ENCODE measurements at places on chromosomes 3 and 15.

- DNase-seq: no peak
Observed at GRCh38 chr3:177418787-177419186, 221.5 kb upstream of the TBL1XR1 start.

DNA sequence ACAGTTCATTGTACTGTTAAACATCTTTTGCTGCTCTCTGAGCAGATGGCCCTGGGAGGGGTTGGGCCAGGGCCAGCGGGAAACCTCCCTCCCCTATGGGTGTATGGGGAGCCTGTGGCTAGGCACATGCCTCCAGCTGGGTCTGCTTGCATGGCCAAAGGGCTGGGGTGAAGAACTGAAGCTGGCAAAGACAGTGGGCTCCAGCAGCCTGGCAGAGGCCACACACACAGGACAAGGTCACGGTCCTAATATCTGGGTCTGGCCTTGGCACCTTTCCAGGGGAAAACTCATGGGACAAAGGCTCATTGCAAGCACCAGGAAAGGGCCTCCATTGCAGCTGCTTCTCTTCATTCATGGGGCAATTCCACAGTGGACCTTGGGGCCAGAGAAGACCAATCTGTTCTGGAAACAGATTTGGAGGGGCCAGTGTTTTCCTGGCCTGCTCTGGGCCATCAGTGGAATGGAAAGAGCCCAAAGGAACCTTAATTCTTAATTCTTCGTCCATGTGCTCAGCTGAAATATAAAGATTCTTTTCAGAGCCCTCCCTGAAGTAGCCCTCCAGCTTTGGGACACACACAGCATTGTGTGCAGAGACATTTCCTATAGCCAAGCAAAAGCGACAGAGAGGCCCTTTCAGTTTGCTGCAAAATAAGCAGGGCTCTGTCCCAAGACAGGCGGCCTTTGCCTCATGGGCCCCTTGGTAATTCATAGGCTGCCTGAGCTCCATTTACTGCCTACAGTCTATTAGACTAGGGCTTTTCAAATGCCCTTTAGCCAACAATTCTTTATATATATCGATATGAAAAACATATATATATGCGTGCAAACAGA, 11.3 kb upstream of the LIMD1 start:
- DNase-seq: no peak

DNA sequence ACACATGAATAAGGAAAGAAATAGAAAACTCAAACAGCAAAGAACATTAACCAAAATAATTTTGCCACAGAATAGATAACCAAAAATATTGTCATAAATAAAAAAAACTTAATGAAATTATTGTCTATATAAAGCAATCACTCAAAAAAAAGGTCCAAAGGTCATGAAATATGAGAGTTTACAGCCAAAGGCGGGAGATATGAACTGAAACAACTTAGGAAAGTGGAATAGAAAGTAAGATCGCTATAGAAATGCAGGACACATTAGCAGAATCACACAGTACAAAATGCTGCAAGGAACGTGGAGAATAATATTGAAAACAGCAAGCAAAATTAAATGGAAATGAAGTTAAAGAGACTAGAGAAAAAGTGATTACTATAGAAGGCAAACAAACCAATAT, 375.0 kb upstream of the ARHGEF26 start:
- no peak for DNase-seq

GRCh38 chr3:12947504-12948369, 106.4 kb upstream of the RPL32 start:
- DNase-seq: peak; percentile 24

GRCh38 chr3:177420651-177421480, 223.6 kb upstream of the TBL1XR1 start:
- no peak for DNase-seq

- DNase-seq: no peak
Observed at GRCh38 chr3:195897081-195897852, 11.1 kb downstream of the TNK2 start.

- DNase-seq: no peak
Observed at GRCh38 chr3:65848024-65848423, 190.7 kb downstream of the MAGI1 start.

DNA sequence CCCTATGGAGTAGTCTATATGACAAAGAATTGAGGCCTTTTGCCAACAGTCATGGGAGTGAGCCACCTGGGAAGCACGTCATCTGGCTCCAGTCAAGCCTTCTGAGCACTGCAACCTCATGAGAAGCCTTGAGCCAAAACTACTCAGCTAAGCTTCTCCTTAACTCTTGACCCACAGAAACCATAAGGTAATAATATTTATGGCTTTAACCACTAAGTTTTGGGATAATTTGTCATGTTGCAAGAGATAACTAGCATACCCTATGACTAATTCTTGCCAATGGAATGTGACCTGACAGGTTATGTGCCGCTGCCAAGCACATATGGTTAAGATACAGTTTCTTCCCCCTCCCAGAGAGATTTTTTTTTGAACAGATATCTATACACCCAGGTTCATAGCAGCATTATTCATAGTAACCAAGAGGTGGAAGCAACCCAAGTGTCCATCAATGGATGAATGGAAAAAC, 11.8 kb upstream of the SLC6A11 start:
- no peak for DNase-seq

GRCh38 chr3:9861201-9861600, 17.4 kb upstream of the RPUSD3 start:
- no peak for DNase-seq

- no peak for DNase-seq
Observed at GRCh38 chr15:100032358-100033085, 299.3 kb upstream of the LYSMD4 start.

- DNase-seq: no peak
Observed at GRCh38 chr3:189269365-189269764, 97.6 kb downstream of the TPRG1 start.

GRCh38 chr15:79919090-79919748, 22.4 kb upstream of the MTHFS start:
- DNase-seq: no peak

GRCh38 chr15:80475572-80475971, 71.4 kb downstream of the ARNT2 start:
- DNase-seq: no peak

DNA sequence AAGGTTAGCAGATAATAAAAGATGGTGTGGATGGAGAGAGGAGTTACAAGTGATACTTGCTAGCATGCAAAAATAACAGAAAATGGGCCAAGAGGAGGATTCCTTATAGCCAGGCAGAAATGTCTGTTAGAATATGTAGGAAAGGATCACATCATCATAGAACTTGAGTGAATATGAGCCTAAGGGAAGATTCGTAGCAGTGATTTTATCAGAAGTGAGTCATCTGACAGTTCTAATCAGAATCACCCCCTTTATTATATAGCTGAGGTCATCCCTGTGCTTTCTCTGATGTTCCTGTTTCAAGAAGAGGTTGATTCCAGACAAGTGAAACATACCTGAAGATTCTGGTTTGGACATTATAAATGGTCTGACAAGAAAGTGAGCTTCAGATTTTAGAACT, 22.9 kb downstream of the EXOG start:
- DNase-seq: no peak

- DNase-seq: no peak
Observed at GRCh38 chr3:162365066-162365719, 868.6 kb downstream of the OTOL1 start.

- DNase-seq: no peak
Observed at GRCh38 chr3:156620901-156621300, 53.5 kb upstream of the TIPARP start.

DNA sequence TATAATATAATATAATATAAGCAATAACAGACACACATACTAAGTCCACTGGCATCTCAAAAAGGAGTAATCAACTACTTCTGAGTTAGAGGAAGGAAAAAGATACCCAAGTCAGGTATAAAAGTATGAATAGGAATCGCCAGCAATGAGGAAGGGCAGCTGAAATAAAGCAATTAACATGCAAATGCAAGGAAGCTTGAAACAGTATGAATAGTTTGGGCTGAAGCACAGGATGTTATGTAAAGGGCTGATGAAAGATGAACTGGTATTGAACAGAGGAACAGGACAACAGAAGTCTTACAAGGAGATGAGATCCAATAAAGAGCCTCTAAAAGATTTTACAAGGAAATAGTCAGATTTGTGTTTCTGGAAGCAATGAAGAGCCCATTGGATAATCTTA, 7.1 kb downstream of the COPS2 start:
- no peak for DNase-seq

- no peak for DNase-seq
Observed at GRCh38 chr3:136932978-136933772, 24.6 kb upstream of the IL20RB start.

DNA sequence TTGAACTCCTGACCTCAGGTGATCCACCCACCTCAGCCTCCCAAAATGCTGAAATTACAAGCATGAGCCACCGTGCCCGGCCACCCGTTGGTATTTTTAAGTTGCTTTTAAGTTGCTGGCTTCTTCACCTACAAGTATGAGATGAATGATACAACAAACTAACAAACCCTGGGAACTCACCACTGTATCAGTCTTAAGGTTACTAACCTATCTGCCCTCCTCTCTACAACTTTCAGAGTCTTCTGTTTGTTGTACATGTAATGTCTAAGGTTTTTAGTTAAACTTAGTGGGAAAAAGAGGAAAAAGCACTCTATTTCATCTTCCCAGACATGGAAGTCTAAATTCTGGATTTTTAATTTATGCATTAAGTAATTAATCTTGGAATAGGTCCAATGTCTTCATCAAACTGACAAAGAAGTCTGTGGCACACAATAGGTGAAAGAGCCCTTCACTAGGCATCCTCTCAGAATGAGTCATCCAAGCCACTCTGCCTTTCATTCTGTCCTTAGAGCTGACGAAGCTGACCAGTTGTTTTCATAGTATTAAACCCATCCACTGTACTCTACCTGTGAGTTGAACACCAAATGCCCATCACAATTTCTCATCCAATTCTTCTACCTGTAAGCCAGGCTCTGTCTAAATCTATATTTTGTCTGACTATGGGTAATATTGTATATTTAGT, 936.1 kb downstream of the TUSC7 start:
- DNase-seq: no peak

DNA sequence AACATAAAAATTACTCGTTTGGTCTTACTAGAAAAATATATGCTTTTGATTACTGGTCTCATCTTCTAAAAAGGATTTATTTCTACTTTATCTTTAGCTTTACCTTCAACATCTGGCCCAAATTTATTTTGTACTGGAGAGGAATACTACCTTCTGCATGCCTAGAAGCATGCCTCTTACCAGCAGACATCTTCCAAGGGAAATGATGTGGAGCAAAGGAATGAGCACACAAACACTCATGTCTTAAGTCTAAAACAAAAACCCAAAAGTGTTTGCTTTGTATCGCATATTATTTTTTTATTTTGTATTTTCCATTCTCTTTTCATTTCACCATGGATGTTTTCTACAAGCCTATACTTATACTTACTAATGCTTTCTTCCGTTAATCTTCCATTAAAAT, 304.6 kb upstream of the KCNMB2 start:
- no peak for DNase-seq

GRCh38 chr3:197951392-197951990, 1.5 kb downstream of the RPL35A start:
- no peak for DNase-seq

DNA sequence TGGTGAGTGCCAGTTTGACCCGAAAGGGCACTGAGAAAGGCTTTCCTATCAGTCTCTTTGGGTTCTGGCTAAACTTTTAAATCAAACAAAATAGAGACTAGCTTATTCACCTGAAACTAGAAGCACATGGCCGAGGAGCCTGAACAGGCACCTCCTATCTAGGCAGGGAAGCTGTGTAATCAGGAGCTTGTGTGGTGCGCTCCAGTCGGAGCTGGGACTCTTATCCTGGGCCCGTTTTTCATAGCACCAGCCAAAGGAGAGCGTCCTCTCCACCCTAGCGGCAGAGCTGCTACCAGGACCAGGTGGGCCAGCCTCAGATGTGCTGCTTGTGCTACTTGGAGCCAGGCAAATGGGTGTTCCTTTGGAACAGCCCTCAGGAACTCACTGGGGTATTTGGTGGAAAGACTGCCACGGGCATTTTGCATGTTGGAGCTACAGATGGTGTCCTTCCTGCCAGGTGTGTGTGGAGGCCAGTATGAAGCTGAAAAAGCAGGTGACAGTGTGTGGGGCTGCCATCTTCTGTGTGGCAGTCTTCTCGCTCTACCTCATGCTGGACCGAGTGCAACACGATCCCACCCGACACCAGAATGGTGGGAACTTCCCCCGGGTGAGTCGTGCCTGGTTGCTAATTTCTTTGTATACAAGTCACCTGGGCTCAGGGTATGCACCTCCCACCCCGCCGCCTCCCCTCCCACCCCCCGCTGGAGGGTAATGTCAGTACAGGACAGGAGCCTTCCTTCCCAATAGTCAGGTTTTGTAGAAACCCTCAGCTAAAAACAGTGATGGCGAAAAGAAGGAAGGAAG, 833 bp downstream of the MAN2A2 start:
- DNase-seq: no peak

DNA sequence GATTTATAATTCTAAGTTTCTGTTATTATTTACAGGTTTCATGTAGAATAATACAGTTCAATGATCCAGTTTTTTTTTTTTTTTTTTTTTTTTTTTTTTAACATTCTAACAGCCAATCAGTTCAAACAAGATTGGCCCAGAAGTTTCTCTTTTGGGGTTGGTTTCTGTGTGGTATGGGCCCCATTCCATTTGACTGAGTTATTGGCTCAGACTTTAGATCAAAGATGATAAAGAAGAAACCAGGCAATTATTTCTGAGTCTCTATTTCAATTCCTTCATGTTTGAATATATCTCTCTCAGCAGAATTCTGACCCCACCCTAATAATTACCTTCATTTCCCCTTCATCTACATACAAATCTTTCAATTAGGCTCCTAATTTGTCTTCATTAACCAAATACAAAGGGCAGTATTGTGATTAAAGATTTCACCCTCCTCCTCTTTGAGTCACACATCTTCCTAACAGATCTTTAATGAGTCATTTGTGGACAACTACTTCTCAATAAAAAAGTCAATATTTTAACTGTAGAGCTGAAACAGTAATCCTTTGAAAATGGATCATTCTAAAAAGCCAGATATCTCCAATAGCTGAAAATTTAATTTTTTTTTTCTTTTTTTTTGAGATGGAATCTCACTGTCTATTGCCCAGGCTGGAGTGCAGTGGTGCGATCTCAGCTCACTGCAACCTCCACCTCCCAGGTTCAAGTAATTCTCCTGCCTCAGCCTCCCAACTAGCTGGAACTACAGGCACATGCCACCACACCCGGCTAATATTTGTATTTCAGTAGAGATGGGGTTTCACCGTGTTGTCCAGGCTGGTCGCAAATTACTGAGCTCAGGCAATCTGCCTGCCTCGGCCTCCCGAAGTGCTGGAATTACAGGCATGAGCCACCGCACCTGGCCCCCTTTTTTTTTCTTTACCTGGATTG, 878.8 kb downstream of the NAALADL2 start:
- no peak for DNase-seq

GRCh38 chr3:51974963-51975851, at the start of gene ABHD14A:
TSS of gene ABHD14A (plus strand) at chr3:51975064. CDS start at chr3:51975136, 72 bp downstream.
- DNase-seq: no peak

- no peak for DNase-seq
Observed at GRCh38 chr3:122979211-122979610, 48.4 kb downstream of the SEMA5B start.
